ENCODE measurements at places on chromosomes 3 and 15.

- DNase-seq: no peak
Measured at GRCh38 chr3:89184151-89184995, 77.0 kb downstream of the EPHA3 start.

DNA sequence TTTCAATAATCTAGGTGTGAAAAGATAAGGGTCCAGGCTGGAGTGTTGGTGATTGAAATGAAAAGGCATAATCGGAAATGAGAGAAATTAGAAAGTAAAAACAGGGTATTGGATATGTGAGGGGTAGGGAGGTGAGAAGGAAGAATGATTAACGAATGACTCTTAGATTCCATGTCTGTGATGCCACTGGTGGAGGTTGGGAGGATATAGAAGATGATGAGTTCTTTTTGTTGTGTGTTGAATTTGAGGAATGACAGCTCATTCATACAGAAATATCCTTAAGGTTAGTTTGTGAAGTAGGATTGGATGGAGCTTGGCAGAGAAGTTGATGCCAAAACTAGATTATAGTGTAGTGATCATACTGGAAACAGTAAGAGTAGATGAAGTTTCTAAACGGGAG, 72.2 kb upstream of the CCNL1 start:
- no peak for DNase-seq

DNA sequence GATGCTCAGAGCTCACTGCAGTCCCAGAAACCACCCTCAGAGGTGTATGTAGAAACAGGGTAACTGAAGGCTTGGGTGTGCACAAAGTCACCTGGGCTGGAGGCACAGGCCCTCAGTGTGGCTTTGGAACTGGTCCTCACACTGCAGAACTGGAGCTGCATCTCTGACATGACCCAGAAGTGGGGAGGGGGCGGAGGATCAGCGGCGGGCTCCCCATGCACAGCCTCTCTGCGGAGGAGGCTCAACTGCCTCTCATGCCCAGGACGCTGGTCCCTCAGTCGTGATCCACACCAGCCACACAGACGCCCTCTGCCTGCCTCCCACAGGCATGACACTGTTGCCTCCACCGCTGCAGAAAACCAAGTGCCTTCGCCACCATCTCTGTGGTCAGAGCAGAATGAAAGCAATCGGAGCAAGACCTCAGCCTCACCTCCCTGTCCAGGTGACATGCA, 73.7 kb downstream of the TM2D3 start:
- peak; percentile 5 for DNase-seq

DNA sequence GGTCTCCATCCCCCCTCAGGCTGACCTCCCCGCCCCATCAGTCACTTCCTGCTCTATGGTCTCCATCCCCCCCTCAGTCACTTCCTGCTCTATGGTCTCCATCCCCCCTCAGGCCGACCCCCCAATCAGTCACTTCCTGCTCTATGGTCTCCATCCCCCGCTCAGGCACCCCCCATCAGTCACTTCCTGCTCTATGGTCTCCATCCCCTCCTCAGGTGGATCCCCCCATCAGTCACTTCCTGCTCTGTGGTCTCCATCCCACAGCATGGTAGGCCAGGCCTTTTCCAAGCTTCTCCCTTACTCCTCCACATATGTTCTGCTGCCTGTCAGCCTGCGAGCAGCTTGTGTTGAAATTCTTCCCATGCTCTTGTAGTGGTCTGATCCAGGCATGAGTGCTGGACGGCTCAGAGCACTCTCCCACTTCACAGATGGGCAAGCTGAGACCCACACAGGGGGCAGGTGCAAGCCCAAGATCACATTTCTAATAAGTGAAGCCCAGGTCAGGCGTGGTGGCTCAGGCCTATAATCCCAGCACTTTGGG, 36.8 kb downstream of the BDH1 start:
- DNase-seq: no peak

- DNase-seq: no peak
Measured at GRCh38 chr3:155420881-155421486, 127.5 kb upstream of the STRIT1 start.

DNA sequence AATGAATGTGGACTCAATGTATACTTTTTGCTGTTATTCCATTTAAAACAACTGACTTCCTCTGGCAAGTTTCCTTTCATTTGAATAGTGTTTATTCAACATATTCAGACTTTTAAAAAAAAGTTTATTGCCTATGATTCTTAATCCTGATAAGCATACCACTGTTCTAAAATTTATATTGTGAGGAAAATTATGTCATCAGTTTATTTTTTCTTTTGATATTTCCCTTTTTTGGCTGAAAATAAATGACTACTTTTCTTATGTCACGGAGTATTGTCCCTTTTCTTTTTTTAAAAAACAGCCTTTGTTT, 109.5 kb downstream of the CDIN1 start:
- DNase-seq: no peak

DNA sequence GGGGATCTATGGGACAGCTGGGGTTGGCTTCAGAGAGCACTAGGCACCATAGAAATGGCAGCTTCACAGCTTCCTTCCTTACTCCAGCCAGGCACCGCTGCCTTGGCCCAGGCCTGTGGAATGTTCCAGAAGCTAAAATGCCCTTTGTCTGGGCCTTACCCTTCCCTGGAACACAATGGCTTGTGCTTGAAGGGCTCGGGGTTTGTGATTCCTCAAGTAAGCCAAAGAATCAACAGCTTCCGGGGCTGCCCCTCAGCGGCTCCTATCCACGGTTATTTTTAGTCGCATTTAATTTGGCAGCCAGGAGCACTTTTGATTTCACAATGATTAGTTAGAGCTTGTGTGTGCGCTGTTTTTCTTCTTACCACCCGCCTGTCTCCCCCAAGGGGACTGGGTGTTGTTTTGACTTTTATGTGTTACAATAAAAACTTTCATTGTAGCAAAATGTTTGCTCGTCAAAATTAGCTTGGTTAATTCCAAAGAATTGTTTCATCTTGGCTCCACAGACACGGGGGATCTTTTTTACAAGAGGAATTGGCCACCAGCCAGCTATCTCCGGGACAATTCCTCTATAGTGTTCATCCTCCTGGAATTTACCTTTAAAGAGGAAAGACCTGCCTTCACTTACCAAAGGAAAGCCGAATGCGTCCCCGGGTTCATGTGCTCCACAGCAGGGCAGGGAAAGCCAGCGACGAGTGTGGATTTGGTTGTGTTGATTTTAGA, 73.8 kb downstream of the TLE3 start:
- DNase-seq: no peak

- DNase-seq: peak; percentile 20
Measured at GRCh38 chr3:132038198-132038825, 3.5 kb upstream of the CPNE4 start.

DNA sequence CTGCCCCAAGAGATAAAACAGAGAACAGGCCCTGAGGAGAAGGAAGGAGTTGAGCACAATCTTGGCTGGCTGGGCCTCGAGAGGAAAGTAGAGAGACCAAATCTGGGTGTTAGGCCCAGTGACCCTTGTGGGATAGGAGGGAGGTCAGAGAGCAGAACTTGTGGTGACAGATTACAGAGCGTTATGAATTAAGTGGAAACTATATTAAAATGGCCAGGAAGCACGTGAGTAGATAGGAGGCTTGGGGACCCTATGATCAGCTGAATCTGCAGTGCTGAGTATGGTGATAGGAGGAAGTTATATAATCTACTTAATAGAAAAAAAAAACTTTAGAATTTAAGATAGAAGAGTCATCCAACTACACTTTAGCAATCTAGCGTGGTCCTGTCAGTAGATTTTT, 30.0 kb downstream of the ST6GAL1 start:
- no peak for DNase-seq

DNA sequence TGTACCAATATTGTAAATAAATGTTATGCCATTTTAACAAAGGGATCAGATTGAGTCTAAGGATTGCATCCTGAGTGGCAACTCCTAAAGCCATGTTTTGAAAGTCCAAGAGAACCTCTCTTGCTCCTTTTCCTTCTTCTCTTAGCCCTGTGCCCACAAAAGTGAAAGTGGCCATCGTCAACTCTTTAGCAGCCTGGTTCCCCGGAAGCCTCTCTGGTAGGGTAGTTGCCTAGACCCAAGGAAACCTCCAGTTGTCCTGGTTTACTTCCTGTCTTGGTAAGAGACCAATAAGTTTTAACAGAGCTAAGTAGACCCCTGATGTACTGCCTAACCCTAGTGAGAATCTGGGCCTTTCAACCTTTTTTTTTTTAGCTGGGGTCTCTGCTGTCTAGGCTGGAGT, 10.2 kb upstream of the ITPKA start:
- no peak for DNase-seq

- DNase-seq: no peak
Measured at GRCh38 chr3:100076731-100077529, 37.4 kb downstream of the FILIP1L start.

DNA sequence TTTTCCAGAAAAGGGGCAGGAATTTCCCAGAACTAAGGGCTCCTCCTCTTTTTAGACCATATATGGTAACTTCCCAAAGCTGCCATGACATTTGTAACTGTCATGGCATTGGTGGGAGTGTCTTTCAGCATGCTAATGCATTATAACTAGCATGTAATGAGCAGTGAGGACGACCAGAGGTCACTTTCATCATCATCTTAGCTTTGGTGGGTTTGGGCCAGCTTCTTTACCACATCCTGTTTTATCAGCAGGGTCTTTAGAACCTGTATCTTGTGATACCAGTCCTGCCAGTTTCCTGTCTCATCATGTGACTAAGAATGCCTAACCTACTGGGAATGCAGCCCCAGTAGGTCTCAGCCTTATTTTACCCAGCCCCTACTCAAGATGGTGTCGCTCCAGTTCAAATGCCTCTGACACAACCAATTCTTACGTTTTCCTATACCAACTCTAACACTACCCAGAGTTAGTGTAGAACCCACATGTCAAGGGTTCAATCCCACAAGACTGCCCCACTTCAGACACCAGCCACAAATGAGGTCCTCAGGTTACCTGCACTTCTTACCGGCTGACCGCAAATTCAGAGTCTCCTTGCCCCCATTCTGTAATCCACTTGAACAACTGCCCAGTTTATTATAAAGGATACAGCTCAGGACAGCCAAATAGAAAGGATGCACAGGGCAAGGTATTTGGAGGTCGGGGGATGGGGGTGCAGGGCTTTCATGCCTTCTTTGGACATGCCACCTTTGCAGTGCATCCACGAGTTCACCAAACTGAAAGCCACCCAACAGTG, 17.7 kb downstream of the FOXB1 start:
- no peak for DNase-seq

GRCh38 chr15:68618908-68619698, 40.3 kb downstream of the CORO2B start:
- peak; percentile 31 for DNase-seq

DNA sequence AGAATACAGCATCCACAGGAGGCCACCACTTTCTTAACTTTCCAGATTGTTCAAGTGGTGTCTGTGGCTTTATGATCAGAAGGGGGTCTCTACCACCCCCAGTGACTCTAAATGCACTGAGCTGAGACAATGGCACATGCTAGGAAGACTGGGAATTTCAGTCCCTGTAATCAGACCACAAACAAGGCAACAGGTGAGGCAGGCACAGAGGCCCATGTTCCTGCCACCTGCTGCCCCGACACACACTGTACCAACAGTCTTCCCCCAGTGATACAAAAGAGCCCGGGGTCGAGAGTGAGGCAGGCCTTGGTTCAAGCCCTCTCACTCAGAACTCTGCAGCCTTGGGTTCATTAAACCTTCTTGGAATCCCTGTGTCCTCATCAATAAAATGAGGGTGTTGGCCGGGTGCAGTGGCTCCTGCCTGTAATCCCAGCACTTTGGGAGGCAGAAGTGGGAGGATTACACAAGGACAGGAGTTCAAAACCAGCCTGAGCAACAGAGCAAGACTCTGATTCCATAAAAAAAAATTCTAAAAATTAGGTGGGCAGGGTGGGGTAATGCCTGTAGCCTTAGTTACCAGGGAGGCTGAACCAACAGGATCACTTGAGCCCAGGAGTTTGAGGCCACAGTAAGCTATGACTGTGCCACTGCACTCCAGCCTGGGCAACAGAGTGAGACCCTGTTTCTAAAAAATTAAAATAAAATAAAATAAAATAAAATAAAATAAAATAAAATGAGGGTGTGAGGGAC, 55.8 kb downstream of the ADCY5 start:
- DNase-seq: no peak

DNA sequence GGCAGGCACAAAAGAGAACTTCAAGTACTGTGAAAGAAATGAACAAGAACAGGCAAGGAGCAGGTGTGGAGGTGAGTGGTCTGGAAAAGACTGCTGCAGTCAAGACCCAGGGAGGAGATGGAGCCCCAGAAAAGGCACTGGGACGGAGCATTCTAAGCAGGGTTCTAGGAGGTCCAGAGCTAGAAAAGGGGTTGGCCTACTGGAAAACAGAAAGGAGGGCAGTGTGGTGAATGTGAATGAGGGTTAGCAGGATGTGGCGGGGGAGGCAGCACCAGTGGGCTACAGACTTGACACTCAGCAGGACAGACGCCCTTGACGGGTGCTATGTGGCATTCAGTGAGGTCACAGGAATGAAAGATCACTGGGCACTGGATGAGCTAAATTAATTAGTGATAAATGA, 75.7 kb downstream of the SENP2 start:
- no peak for DNase-seq

DNA sequence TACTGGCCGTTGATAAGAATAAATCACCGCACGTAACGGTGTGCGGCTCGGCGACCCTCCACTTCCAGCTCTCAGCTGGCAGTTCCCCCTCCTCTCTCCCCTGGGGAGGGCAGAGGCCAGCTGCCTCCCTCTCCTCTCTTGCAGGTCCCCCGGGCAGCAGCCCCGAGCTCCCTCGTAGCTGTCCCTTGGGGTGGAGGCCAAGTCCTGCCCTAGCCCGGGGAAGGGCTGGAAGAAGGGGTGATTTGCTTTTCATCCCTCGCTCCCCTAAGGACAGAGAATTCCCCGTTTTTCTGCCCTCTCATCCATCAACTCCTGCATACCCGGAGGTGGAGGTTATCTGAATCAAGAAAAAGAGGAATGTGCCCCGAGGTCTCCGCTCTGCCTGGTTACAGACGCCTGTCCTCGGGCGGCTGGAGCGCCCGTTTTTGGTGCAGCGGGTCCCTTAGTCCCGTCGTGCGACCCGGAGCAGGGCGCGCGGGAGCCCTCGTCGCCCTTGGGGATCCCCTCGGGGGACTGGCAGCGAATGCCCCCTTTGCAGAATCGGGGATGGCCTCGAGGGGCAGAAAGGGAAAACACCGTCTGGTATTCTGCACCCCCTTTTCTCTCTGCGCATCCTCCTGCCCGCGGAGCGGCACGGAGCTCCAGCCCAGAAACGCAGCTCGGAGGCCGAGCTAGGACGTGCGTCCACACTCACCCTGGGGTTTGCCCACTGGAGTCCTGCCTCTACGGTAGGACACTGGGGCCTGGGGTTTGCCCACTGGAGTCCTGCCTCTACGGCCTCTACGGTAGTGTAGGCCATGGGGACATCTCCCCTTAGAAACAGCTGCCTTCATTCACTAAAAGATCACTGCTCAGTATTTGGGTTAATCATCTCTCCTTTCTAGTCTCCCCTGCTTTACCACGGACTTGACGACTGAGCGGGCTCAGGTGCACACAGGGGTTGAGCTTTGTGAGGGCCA, 2.2 kb downstream of the PTPRG start:
- no peak for DNase-seq

DNA sequence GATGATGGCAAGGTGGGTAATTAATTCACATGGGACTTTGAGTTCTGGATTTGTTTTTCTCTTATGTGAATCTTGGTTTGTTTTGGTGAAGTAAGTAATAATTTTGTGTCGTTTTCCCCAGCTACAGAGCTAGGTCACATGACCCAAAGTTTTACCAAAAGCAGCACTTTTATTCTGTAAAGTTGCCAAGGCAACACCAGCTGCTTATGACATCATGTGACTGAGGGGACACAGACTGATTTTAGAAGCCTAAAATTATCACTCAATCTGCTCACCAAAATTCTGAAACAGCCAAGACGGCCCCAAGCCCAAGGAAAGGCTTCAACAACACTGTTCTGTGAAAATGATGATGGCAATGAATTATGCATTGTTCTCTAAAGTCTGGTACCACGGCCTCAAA, 63.9 kb downstream of the MEX3B start:
- no peak for DNase-seq
